T-helper 1 cell (primary cell): ENCODE measurements at places on chromosomes 16 and 17.
A peak's percentile ranks its signal among the peaks of the same experiment; 100 is the strongest.

DNA sequence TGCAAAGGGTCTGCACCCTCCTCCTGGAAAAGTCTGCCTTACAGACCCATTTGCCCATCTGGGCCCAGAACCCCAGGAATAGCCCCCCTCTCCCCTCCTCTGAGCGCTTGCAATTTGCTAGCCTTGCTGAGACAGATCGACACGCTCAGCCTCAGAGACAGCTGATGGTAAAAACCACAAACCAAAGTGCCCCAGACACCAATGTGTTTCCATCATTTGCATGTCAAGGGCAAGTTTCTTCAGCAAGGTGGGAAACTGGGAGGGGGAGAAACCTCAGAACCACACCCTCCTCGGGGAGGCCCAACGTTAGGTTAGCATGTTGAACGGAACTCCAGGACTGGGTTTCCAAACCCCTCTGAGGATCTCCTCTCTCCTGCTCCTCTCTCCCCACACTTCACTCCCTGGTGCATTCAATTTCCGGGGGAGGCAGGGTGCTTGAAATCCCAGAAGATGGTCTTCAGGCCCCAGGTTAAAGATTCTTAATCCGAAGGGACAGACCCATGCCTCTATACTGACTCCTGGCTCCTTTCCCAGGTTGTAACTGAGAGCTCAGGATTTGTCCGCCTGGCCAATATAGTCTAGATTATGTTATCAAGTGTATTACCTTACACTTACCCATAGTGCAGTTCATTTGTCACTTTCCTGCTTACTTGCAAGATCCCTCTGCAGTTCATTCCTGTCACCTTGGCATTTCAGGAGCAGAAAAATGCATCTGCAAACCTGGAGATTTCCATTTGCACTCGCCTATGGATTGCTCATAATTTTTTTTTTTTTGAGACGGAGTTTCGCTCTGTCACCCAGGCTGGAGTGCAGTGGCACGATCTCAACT lies 1.3 kb upstream of the CUEDC1 start:
- DNase-seq = peak; percentile 38

DNA sequence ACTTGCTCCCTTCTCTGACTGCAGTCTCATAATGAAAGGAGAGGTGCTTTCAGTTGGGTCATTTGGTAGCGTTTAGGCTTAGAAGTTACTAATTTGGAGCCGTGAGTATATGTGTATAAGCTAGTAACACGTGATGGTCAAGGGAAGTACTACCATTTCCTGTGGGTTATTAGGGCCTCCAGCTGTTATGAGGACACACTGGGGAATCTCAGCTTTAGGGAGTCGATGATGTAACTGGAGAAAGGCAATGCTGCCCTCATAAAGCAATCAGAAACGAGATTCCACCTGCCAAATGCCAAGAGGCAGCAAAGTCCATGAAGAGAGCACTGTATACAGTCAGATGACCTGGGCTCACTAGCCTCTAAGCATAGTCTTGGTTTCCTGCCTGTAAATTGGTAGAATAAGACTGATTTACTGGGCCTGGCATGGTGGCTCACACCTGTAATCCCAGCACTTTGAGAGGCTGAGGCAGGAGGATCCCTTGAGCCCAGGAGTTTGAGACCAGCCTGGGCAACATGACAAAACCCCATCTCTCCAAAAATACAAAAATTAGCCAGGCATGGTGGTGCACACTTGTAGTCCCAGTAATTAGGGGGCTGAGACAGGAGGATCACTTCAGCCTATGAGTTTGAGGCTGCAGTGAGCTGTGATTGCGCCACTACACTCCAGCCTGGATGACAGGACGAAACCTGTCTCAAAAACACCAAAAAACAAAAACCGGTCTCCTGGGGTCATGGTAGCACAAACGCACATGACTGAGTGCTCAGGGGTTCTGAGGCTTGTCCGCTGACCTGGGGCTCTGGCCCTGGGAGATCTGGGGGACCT lies 53.0 kb downstream of the SF3B3 start:
- no peak for DNase-seq

DNA sequence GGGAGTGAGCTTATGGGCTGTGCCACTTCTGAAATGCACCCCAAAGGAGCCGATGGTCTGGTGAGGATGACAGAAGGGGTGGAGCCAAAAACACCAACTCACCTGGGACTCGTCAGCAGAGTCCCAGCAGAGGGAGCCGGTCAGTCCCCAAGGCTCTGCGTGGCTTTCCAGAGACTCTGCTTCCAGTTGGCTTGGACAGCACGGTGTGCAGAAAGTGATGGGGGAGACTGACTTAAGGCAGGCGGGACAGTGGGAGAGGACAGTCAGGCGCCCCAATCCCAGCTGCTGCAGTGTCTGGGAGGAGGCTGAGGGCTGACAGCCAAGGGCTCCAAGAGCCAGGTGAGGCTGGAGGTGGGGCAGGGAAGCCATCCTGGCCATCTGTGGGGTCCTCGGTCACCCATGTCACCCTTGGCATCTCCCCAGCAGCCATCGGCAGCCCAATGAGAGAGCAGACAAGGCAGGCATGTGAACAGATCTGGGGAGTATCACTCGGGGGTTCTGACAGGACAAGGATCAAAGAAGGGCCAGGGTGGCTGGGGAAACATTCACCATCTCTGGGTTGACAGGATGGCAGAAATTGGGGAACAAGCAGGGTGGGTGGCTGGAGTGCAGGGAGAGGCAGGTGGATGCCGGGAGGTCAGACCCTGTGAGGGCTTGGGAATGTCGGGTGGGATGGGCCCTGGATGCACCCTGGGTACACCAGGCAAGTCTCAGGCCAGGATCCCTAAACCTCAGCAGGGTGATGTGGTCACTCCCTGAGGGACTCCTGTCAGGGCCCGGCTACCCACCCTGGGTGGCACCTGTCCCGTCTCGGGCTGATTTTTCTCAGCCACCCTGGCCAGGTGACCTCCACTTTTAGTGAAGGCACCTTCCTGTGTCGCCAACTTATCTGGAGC lies 8.9 kb upstream of the KRTAP17-1 start:
- no peak for DNase-seq

DNA sequence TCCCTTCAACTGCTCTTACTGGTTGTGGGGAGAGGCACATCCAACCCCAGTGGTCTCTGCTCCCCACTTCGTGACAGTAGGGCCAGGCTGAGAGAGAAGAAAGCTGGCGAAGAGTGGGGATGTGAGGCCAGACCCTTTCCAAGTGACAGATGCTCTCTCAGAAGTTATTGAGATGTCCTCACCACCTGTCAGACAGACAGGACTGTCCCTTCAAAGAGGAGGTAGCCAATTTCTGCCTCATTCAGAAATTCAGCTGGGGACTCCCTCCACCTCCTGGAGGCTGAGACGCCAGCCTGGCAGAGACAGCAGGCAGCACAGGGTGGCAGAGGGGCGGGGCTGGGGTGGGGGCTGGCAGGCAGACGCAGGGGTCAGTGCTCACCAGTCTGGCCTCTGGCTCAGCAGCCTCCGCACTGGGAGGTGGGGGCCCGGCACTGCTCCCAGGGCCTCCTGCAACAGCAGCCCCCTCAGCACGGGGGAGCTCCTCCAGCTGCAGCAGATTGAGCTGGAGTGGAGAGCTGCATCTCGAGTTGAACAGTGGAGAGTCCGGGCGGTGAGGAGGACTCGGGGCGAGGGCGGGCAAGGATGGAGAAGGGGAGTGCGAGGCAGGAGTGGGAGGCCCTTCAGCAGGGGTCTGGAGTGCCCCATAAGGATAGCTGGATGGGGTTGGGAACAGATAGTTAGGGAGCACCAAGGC lies 9.2 kb downstream of the PER1 start:
- DNase-seq = peak; percentile 12

GRCh38 chr16:17691106-17691898 lies 220.5 kb upstream of the XYLT1 start:
- no peak for DNase-seq

DNA sequence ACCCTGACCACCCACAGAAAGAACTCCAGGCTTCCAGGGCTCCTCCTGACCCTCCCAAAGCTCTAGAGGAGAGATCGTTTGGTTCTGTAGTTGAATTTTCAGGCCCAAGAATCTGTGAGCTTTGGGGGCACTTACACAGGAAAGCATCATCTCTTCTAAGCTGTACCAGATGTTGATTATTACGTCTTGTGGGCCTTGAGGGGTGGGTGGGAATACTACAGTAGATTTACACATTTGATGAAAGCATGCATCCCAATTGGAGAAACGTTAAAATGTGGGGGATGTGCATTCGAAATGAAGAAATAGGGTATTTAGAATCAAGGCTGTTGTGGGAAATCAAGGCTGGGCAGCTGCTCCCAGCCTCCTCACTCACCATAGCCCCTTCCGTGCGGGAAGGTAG lies 61.9 kb downstream of the MGAT5B start:
- DNase-seq = no peak

DNA sequence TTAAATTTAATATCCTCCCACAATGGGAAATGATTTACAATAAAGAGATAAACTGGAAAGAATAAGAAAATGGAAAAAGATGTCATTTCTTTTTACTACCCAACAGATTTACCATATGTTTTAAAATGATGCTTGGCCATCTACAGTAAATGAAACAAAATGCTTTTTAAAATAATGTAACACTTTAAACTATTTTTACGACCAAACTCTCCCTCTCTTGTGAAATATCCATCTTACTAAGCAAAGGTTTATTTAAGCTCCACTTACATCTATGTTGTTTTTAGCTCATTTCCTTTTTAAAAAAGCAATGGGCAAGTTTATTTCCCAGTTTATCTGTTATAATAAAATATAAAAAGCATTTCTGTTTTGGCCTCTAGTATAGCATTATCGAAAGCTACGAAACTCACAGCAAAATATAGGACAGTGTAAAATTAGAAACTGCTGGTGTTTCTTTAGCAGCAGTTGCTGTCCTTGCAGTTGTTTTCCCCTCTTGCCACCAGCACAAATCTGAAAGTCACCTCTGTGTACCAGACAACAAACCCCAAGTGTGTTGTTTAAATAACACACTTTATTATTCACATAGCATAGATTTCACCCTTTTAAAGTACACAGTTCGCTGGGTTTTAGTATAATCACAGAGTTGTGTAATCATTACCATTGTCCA lies 195.1 kb downstream of the CDRT15L2 start:
- no peak for DNase-seq

- DNase-seq = no peak
These were observed 48.7 kb downstream of the CCDC42 start for GRCh38 chr17:8695916-8696415.

DNA sequence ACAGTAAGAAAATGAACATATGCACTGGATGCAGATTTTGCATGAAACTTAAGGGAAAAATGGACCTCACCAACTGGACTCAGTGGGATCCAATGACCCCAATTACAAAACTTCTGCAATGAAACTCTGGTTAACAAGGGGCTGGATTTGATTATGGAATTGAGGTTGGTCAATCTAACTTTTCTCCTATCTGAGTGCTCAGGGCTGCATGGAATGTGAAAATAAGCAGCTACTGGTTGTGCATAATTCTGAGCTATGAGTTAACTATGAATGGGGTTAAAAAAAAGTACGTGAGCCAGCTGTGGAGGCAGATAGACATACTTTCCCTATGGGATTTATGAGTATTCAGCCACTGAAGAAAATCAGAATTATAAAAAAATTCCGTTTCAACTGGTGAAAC lies 9.2 kb downstream of the FAM20A start:
- DNase-seq = no peak

GRCh38 chr16:73713778-73714495 lies 582.7 kb upstream of the PSMD7 start:
- DNase-seq = no peak

DNA sequence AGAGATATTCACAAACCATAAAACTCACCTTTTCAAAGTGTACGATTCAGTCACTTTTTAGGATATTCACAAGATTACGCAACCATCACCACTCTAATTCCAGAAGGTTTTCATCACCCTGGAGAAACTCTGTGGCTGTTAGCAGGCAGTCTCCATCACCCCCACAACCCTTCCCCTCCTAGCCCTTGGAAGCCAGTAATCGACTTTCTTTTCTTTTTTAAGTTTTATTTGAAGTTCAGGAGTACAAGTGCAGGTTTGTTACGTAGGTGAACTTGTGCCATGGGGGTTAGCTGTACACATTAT lies 363.5 kb downstream of the CPPED1 start:
- DNase-seq = no peak

- no peak for DNase-seq
These were observed 33.6 kb upstream of the ATF7IP2 start for GRCh38 chr16:10352262-10352661.

GRCh38 chr17:77208856-77209255 lies 68.1 kb downstream of the SEC14L1 start:
- no peak for DNase-seq

DNA sequence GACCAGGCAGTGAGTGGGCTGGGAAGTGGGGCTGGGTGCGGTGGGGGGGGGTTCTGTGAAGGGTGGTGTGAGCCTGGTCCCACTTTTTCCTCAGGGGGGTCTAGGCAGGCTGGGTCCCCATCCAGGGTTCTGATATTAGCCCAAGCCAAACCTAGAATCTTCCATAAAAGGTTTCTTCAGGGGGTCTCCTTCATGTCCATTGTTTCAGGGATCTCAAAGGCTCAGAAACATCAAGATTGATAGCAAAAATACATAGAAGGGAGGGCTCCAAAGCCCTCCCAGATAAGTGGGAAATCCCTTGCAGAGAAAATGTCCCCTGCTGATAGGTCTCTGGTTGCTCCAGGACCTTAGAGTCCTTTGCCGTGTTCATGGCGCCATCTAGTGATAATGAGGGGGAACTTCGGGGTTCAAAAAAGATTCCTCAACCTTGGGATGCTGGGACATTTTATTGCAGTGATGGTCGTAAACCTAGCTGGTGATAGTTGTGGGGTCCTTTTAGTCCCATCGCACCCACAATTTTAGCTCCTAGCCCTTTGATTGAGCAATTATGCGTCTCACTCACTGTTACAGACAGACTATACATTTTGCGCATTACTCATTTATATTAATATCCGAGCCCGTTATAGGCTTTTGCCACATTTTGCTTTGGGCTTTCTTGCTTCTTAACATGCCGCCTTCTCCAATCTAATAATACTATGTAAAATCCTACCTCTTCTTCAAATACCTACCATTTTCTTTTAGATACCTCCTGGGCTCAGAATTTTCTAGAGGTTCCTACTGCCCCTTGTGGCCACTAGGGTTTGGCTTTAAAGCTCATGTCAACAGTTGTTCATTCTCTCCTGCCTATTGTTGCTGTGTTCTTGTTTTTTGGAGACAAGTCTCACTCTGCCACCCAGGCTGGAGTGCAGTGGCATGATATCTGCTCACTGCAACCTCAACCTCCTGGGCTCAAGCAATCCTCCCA lies 35.1 kb downstream of the IGF2BP1 start:
- no peak for DNase-seq

- DNase-seq = no peak
These were observed 10.1 kb downstream of the VAC14 start for GRCh38 chr16:70790815-70791214.

DNA sequence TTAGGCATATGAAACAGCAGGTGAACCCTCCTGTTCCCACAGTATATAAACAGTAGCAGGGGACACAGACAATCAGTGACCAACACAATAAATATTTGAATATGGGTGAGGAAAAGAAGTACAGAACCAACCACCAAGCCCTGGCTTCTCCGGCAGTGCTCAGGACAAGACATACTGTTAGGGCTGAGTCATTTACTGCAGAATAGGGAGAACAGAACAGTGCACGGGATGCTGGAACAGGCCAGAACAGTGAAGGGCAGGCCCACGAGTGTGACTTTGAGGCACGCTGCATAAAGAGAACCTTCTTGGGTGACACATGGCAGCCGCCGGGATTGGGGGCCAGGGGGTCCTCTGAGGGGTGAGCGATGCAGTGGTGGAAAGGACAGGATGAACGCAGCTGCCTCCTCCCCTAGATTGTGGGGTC lies 160.4 kb downstream of the CMIP start:
- DNase-seq = no peak

- no peak for DNase-seq
These were observed 9.0 kb downstream of the CCR7 start for GRCh38 chr17:40556198-40556661.

- no peak for DNase-seq
These were observed 63.7 kb upstream of the LYRM9 start for GRCh38 chr17:27956601-27957445.

- peak; percentile 59 for DNase-seq
These were observed 21.6 kb downstream of the POLR3E start for GRCh38 chr16:22318690-22319358.
